ENCODE measurements at places on chromosomes 3 and 15. TPM values are rescaled to one million over a fixed set of nuclear protein-coding genes. Genes with fewer than 3 reads are reported as not detected.

Gene WDR93
- not detected for polyA plus RNA-seq

Gene IGSF11
- 0.51 TPM for polyA plus RNA-seq

Gene ADAMTS17
- polyA plus RNA-seq: 0.54 TPM

Gene ITGA11
- 0.48 TPM for polyA plus RNA-seq

Gene OR5K1
- polyA plus RNA-seq: not detected

Gene MUC4
- polyA plus RNA-seq: 5.5 TPM

Gene SMAD6
- 23.6 TPM for polyA plus RNA-seq

- no peaks in the 10 kb centered on the region for H3K36me3 ChIP-seq
- no peak overlapping the region for H3K27ac ChIP-seq
- DNase-seq: no peak
- H3K4me3 ChIP-seq: no peak overlapping the region
Observed at GRCh38 chr3:153379516-153379915, 217.5 kb downstream of the RAP2B start.

GRCh38 chr15:39710681-39711080 is 72.0 kb downstream of the FSIP1 start:
- no peaks in the 10 kb centered on the region for H3K36me3 ChIP-seq
- no peak overlapping the region for H3K4me3 ChIP-seq
- H3K27ac ChIP-seq: no peak overlapping the region
- no peaks in the 10 kb centered on the region for H3K27me3 ChIP-seq
- H3K4me1 ChIP-seq: no peaks in the 10 kb centered on the region

GRCh38 chr3:57825116-57825515 is 69.0 kb downstream of the SLMAP start:
- no peaks in the 10 kb centered on the region for H3K27me3 ChIP-seq
- H3K36me3 ChIP-seq: no peaks in the 10 kb centered on the region
- H3K4me3 ChIP-seq: no peak overlapping the region
- DNase-seq: no peak

- DNase-seq: no peak
- no peak overlapping the region for H3K27ac ChIP-seq
- H3K4me1 ChIP-seq: no peaks in the 10 kb centered on the region
- H3K36me3 ChIP-seq: no peaks in the 10 kb centered on the region
- no peak overlapping the region for H3K4me3 ChIP-seq
- no peaks in the 10 kb centered on the region for H3K27me3 ChIP-seq
Observed at GRCh38 chr3:68363796-68364195, 568.6 kb downstream of the TAFA4 start.

DNA sequence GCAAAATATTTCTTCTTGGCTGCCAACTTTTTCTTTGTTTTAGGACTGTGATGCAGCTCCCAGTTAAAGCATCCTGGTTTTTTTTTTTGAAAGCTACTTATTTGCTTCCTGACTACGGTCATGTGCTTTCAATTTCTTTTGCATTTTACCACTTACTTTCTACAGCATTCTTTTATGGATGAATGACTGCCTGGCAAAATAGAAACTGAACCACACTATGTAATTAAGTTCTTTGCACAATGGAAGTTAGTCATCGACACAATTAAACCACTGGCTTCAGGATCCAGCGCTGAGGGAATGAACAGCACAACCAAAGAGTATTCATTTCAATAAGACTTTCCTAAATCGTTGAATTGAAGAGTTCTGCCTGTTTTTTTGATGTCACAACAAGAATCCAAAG is 82.2 kb upstream of the EPHA3 start:
- no peaks in the 10 kb centered on the region for H3K36me3 ChIP-seq
- H3K4me1 ChIP-seq: no peaks in the 10 kb centered on the region
- no peak overlapping the region for H3K4me3 ChIP-seq
- no peak for DNase-seq

- no peak overlapping the region for H3K4me3 ChIP-seq
- H3K27ac ChIP-seq: no peak overlapping the region
- H3K36me3 ChIP-seq: no peaks in the 10 kb centered on the region
- H3K4me1 ChIP-seq: no peaks in the 10 kb centered on the region
- H3K27me3 ChIP-seq: no peaks in the 10 kb centered on the region
Observed at GRCh38 chr3:181998828-181999227, 287.1 kb downstream of the SOX2 start.

- no peaks in the 10 kb centered on the region for H3K4me1 ChIP-seq
- no peaks in the 10 kb centered on the region for H3K36me3 ChIP-seq
- no peak overlapping the region for H3K27ac ChIP-seq
- no peak overlapping the region for H3K4me3 ChIP-seq
- H3K27me3 ChIP-seq: no peaks in the 10 kb centered on the region
Observed at GRCh38 chr3:105513042-105513441, 146.3 kb downstream of the ALCAM start.

DNA sequence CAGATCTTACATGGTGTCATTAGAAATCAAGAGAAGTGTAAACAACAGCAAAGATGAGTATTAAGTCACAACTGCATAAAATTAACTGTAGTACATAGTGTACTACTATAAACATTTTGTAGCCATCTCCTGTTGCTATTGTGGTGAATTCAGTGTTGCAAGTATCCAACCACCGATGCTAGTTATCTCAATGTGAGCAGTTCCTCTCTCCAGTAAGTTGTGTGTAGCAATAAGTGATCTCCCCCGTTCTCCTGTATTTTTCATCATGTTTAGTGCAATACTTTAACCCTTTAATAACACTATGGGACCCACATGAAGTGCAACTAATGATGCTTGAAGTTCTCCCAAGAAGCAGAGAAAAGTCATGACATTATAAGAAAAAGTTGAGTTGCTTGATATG is 264.7 kb upstream of the KCNH8 start:
- no peaks in the 10 kb centered on the region for H3K27me3 ChIP-seq
- H3K4me1 ChIP-seq: no peaks in the 10 kb centered on the region
- no peaks in the 10 kb centered on the region for H3K36me3 ChIP-seq
- H3K27ac ChIP-seq: no peak overlapping the region
- no peak for DNase-seq

DNA sequence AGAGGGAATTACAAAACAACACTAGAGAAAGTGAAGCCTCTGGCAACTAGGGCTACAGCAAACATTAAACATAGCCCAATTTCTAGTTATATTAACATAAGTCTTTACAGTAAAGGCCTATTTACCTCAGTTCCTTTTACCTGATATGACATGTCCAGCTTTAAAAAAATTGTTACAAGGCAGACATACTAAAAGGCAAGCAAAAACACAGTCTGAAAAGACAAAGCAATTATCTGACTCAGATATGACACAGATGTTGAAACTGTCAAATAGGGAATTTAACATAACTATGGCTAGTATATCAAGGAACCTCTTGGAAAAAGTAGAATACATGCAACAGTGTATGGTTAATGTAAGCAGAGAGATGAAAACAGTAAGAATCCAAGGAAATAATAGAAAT is 238.6 kb downstream of the RAP2B start:
- H3K27ac ChIP-seq: no peak overlapping the region
- no peak overlapping the region for H3K4me3 ChIP-seq
- no peaks in the 10 kb centered on the region for H3K4me1 ChIP-seq
- no peaks in the 10 kb centered on the region for H3K27me3 ChIP-seq
- no peak for DNase-seq
- no peaks in the 10 kb centered on the region for H3K36me3 ChIP-seq

DNA sequence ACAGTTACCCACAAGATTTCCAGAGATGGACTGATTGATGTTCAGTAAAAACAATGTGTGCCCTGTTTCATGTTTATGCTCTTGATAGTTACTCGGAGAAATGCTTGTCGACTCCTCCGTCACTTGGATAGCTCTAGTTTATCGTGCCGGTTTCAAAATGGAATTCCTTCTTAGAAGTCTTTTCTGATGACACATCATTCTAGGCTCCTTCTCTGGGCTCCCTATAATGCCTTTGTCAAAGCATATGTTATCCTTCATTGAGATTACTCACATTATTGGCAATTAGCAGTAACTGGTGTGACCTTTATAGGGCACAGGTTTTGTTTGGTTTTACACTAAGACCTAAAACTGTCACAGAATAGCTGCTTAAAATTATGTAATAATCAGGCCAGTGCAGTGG is 201.8 kb downstream of the CNTN6 start:
- no peak overlapping the region for H3K4me3 ChIP-seq
- H3K27me3 ChIP-seq: no peaks in the 10 kb centered on the region
- H3K4me1 ChIP-seq: no peaks in the 10 kb centered on the region
- no peak overlapping the region for H3K27ac ChIP-seq
- no peak for DNase-seq

GRCh38 chr3:196624067-196624790 is 15.3 kb upstream of the NRROS start:
- no peak overlapping the region for H3K4me3 ChIP-seq
- no peak overlapping the region for H3K27ac ChIP-seq
- no peaks in the 10 kb centered on the region for H3K27me3 ChIP-seq
- no peak for DNase-seq
- H3K4me1 ChIP-seq: no peaks in the 10 kb centered on the region

Measured in small intestine (tissue), 16 donors.